ENCODE measurements at places on chromosomes 3 and 15.

DNA sequence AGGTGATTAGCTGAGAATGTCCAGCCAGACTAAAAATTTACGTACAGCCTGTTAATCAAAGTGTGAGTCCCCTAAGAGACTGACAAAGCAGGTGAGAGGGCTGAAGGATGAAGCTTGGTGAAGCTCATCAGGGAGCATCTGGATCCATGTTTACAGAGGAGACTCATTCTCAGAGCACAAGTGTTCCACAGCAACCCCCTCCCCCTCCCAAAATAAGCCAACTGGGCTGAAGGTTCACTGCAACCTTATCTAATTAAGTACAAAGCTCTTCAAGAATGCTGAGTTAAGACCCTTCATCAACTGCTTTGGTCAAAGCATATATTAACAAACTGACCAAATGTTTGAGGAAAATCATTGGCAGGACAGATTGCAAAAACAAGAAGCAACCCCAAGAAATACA lies 262.6 kb upstream of the ZNF385D start:
- DNase-seq, result no peak

DNA sequence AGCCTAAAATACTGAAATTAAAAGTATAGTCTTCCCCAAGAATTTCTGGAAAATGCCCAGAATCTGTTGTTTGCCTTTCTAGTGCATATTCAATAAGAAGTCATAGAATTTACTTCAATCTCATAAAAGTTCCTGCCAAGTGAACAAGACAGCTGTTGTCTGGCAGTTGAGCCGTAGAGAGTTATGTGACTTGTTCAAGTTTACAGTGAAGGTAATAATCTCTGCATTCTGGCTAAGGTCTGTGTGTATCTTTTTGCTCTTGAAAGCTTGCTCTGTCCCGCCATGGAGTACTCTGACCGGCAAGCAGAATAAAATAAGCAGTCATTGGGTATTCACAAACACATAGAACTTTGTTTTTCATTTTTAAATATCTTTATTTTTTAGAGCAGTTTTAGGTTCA lies 77.8 kb downstream of the GHSR start:
- DNase-seq, result no peak

GRCh38 chr3:42214064-42214463 lies 51.9 kb downstream of the CCK start:
- no peak for DNase-seq

- no peak for DNase-seq
These were observed 23.9 kb downstream of the SLC35A5 start for GRCh38 chr3:112585782-112586181.

DNA sequence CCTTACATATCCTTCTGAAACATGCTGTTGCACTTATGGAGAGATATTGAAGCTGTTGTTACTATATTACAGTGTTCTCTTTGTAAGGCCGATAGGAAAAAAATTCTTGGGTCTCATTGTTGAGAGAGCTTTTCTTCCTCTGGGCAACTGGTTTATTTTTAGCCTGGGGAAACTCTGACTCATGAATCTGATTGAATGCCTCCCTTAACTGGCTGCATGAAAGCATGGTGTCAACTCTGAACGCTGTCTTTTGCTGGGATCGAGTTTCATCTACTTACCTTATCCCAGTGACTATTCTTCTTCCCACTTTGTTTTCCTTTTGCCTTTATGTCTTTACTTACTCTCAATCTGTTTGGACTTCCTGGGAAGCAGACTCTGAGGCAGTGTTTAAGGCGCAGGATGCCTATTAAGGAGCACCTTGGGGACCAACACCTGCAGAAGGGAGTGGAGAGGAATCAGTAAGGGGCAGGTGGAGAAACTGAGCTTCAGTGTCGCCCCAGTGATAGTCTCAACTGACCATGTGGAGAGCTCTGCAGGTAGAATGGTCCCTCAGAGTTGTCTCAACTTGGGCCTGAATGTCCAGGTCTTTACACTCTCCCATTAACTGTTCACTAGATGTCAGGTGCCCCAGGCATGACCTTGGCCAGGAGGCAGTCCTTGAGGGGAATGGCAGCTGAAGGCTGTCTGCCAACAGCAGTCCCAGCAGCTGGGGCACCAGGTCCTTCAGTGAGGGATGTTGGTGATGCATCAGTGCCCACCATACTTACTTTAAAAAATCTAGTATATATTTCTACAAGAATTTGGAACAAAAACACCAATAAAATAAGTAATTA lies 88.9 kb upstream of the CCNL1 start:
- no peak for DNase-seq
